Liver (tissue), 10 donors: ENCODE measurements at places on chromosomes 12 and 14.

DNA sequence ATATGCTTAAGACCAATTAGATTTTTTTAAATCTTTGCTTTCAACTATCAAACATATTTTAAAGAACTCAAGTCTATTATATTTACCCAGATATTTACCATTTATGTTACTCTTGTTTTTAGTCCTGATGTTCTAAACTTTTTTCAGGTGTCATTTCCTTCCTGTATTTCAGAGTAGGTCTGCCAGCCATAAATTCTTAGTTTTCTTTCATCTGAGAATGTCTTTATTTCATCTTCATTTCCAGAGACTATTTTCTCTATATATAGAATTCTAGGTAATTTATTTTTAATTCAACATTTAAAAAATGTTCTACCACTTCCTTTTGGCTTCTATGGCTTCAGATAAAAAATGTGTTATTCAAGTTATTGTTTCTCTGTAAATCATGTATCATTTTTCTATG is 218.2 kb upstream of the AMIGO2 start:
- DNase-seq = no peak

DNA sequence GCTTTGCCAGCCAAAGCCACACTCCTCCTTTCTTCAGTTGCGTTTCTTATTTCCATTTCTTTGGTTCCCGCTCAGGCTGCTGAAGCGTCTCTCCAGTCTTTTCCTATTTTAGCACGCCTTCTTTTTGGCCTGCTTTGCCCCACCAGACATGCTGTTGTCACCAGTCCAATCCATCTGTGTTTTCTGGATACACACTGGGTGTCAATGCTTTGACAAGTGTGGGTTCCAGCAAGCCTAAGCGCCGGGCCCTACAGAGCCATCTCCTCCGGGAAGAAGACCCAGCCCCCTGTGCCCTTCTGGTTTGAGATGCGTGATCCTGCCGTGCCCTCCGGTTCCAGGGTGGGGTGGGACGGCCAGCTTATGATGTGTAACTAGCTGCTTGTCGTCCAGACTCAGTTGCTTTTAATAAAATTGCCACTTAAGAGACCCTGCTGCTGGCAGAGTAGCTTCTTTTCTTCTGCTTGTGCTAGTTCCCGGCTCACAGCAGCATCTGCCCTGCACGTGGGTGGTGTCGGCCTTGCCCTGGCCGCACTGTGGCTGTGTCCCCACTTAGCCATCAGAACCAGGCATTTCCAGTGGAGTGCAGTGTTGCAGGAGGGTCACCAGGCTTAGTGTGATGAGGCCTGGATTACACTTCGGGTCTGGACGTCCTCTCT is 29.7 kb downstream of the EML1 start:
- no peak for DNase-seq

DNA sequence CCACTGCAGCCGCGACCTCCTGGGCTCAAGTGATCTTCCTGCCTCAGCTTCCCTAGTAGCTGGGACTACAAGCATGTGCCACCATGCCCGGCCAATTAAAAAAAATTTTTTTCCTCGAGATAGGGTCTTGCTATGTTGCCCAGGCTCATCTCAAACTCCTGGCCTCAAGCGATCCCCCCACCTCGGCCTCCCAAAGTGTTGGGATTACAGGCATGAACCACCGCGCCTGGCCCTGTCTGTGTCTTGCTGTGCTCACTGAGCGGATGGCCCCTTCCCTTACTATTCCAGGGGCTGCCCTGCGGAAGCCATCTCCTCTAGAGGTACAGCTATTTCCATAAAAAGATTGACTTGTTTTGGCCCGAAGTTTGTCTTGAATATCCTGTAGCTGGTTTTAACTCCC is 20.1 kb downstream of the SNRNP35 start:
- no peak for DNase-seq

- DNase-seq = no peak
These were observed 207.1 kb upstream of the SLC16A7 start for GRCh38 chr12:59388694-59389093.

- DNase-seq = no peak
These were observed 1252.6 kb downstream of the TMEM121 start for GRCh38 chr14:106778986-106779385.

GRCh38 chr14:90654831-90655276 is 161.4 kb downstream of the TTC7B start:
- DNase-seq = no peak

GRCh38 chr12:27952510-27952909 is 20.0 kb downstream of the PTHLH start:
- no peak for DNase-seq

GRCh38 chr12:44118946-44119345 is 283.1 kb downstream of the TMEM117 start:
- DNase-seq = no peak

DNA sequence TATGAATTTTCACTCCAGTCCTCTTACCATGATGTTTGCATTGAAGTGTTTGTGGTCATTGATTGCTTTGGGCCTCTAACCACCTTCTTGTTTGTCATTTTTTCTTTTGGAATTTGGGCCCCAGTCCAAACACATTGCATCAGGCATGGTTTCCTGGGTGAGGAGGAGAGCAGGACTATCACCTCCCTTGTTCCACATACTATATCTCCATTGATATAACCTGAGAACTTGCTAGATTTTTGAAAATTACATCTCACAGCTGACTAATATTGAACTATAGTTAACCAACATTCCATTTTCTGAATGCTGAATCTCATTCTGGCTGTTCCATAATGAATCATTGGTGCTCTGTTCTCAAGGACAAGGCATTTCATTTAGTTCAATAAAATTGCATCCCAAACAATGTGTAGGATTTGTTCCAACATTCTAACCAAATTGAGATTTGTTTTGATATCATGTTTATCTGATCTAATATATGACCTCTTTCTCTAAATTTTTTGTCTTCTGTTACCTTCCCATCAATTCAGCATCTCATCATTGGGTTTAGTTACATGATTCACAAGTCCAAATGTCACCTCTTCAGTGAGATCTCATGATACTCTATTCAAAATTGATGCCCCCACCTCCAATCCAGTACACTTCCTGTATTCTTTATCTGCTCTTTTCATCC is 329.0 kb downstream of the ZFP36L1 start:
- DNase-seq = no peak

DNA sequence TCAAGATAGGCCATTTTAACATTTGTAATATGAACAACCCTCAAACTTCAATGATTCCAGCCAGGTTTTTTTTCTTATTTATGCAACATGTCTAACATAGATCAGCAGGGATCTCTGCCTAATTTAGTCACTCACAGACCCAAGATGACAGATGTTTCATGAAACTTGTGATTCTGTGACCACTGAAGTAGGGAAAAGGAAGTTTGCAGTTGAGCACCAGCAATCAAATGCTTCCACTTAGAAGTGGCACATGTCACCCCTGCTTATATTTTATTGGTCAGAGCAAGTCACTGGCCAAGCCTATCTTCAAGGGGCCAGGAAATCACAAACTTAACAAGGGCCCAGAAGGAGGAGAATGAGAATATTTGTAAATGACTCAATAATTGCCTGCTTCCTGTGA is 150.6 kb downstream of the BCAT1 start:
- no peak for DNase-seq

DNA sequence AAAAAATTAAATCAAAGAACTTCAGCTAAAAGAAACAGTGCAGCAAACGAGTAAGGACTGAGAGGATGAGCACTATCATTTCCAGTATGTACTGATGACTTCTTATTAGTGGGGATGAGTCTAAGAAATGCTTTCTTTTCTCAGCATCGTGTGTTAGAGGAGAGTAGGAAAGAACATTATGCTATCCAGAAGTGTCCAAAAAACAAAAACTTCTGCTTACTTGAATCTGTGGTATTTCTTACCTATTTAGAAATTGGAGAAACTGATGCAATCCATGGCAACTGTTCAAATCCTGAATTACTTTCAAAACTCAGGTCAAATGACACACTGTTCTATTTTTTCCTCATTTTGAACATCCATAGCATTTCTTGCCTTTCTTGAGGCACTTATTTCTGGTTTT is 23.7 kb downstream of the ABCD2 start:
- DNase-seq = no peak

GRCh38 chr14:65318636-65319506 is 93.7 kb upstream of the FUT8 start:
- DNase-seq = no peak

- peak; percentile 46 for DNase-seq
These were observed 1.2 kb upstream of the WSB2 start for GRCh38 chr12:118061873-118062843.

DNA sequence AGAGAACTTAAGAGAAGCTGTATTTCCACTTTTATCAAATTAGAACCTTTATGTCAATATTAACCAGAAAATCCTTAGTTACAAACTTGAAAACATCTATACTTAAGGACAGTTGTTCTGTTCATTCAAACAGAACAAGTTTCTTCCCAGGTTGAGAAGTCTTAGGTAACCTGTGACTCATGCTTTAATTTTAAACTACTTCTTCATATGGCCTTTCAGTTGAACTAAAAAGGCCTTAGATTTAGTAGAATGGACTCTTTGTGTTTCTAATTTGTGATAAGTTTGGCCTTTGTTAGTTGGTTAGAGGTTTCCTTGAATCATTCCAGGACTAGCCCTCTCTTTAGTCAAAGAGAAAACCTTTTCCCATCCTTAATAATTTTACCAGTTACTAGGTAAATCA is 274.2 kb downstream of the FUT8 start:
- no peak for DNase-seq

DNA sequence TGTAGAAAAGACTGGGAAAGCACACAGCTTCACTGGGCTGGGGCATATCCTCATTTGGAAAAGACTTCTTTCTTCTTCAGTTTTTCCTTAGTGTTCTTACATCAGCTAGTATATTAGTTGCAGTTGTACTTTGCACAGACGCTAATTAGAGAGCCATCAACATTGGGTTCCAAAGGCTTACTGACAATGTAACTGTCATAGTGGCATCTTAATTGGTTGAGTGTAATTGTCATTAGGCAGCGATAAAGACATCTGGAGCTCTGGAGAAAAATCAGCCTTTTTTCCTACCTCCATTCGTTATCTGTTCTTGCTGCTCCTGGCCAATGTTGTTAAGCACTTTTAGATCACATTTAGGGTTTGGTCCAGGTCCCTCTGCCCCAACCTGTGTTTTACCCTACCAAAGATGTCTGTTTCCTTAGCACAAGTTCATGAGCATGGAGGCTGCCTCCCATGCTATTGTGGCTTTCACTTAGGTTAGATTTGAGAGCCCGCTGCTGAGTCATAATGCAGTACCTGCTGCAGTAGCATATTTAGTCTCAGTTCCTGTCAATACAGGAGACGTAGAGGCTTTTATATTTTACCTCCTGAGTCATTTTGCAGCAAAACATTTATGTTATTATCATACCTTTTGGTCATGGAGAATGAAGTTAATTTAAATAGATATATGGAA is 49.2 kb downstream of the FBXW8 start:
- DNase-seq = no peak

DNA sequence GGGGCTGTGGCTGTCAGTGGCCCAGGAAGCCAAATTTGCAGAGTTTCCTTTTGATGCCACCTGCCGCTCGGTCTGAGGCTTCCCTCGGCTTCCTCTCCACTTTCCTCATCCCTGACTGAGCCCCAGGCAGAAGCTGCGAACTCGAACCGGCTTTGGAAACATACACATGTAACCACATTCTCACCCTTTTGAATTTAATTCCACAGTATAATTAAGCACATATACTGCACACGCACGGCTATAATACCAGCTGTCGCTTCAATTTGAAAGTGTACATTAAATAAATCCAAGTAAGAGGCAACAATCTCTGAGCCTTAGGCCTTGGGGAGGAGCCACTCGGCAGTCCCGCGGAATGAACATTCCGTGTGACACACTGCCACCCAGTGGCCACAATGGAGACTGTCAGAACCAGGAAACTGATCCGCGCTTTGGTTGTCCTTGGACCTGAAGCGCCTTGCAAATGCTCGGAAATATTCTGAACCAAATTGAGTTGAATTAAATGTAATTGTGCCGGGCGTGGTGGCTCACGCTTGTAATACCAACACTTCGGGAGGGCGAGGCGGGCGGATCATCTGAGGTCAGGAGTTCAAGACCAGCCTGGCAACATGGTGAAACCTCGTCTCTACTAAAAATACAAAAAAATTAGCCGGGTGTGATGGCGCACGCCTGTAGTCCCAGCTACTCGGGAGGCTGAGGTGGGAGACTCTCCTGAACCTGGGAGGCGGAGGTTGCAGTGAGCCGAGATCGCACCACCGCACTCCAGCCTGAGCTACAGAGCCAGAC is 117.9 kb upstream of the TMPO start:
- DNase-seq = peak; percentile 82

DNA sequence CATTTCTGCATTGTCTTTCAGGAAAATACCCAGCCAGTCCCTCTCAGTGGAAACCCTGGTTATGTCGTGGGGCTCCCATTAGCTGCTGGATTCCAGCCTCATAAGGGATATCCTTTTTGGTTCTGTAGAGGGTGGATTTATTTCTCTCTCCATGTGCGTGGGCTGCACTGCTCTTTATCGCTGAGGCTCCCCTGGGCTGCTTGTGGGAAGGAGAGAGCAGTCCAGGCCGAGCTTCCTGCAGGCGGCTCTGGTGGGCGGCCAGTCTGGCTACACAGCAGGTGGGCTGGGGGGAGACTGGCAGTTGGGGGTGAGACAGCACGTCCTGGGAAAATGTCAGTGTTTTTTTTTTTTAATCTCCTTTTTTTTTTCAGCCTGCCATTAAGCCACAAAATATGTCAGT is 27.6 kb downstream of the TCTN1 start:
- no peak for DNase-seq
